ENCODE measurements at places on chromosomes 6 and 20. TPM values are rescaled to one million over a fixed set of nuclear protein-coding genes. Genes with fewer than 3 reads are reported as not detected.

DNA sequence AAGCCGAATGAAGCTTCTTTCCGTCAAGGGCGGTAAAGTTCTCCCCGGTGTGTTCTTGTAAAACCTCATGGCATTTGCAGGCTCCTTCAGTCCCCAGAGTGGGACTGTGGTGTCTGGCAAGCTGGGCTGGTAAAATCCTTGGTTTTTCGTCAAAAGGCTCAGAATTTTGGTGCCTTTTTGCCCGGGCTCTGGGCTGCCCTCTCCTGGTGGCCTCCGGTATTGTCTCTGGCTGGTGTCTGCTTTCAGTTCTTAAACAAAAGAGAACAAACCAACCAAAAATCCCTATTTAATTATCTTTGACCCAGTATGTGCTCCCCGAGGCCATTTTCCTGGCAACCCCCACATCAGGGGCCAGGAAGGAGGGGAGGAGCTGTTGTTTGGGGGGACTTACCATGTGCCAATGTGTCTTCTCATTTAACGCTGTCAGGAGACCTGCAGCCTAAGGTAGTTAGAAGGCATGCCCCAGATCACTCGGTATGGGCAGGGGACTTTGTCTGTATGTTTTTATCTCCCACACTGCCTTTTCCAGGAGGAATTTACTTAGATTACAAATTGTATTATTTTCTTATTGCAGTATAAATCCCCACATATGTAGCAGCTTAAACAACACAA lies 11.1 kb downstream of the CDH4 start:
- no peak for DNase-seq

GRCh38 chr20:59575653-59576052 lies 28.7 kb upstream of the PHACTR3 start:
- DNase-seq = no peak

DNA sequence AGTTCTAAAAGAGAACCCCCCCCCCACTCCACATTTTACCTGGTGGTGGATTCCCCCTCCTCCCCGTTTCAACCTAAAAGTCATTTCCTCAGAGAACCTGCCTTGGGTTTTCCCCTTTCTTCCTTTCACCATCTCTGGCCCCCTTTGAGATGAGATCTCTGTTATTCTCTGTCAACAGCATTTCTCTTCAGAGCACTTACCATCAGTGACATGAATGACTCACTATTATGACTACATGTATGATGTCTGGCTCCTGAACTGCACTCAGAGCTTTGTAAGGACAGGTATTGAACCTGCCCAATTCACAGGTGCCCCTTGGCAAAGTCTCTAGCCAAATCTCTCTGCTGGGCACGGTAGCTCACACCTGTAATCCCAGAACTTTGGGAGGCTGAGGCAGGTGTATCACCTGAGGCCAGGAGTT lies 61.4 kb upstream of the JARID2 start:
- DNase-seq = no peak

DNA sequence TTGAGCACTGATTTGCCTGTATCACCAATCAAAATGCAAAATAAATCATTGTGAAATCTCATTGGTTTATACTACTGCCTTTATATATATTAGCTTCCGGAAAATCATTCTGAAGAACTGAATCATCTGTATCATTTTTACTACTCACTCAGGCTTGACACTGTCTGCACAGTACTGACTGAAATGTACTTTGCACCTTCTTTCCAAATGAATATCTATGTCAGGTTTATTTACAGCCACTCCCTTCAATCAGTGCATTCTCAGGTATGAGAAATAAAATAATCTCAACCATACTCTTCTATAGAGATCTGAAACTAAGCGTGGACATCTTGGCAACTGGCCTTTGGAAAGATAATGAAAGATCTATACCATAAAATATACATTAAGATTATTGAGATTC lies 2.7 kb downstream of the KHDRBS2 start:
- no peak for DNase-seq

DNA sequence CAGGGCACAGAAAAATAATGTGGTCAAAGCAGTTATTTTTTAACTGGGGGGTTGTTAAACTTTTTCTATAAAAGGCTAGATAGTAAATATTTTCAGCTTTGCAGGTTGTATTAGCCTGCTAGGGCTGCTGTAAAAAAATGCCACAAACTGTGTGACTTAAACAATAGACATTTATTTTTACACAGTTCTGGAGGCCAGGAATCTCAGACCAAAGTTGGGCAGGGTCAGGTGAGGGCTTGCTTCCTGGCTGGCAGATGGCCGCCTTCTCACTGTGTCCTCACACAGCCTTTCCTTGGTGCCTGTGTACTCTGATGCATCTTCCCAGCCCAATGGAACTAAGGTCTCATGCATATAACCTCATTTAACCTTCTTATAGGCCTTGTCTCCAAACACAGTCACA lies 294.7 kb downstream of the PTPRT start:
- no peak for DNase-seq

DNA sequence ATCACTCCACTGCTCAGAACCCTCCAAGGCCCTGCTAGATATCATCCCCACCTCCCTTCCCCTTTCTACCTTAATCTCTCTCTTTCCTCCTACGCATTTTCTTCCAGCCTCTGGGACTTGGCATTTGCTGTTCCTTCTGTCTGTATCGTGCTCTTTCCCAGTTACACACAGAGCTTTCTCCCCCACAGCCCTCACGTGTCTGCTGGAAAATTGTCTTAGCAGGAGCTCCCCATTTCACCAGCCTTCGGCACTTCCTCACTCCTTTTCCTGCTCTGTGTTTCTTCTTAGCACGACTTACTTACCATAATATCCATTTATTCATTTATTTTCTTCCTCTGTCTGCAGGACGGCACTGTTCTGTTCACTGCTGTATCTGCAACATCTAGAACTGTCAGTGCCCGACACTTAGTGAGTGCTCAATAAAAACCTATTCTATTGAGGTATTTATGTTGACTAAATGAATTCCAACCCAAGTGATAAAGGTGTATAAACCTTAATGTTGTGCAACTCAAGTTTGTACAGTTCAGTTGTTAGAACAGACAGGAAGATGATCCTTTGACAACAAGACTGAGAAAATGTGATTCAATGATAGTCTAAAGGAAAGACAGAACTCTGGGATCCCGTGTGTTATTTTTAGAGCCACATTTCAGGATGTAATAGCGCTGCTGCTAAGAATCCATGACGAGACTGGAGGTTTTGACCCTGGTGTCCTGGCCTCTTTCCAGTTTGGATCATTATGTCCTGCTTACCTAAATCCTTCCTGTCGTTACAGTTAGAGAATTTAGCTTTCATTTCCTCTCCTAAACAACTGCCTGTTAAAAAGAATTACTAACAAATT lies 170.1 kb upstream of the LAMP5 start:
- DNase-seq = peak; percentile 70

DNA sequence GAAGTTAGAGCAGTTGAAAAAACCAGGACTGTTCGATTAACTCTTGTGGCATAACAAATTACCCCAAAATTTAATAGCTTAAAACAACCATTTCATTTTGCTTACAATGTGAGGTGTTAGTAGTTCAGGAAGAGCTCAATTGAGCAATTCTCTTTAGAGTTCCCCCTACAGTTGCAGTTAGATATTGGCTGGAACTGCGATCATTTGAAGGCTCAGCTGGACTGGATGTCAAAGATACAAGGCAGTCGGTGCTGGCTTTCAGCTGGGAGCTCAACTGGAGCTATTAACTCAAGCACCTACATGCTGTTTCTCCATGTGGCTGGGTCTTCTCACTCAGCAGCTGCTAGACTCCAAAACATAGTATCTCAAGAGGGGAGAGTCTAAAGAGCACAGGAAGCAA lies 96.0 kb upstream of the LOC128125822 start:
- no peak for DNase-seq

GRCh38 chr6:148042536-148042935 lies 300.1 kb upstream of the SASH1 start:
- no peak for DNase-seq

GRCh38 chr6:167714152-167714551 lies 112.6 kb upstream of the AFDN start:
- no peak for DNase-seq

- DNase-seq = no peak
Observed at GRCh38 chr6:116986819-116987218, 109.8 kb downstream of the RFX6 start.

- no peak for DNase-seq
Observed at GRCh38 chr6:159996626-159997497, 28.0 kb downstream of the IGF2R start.

DNA sequence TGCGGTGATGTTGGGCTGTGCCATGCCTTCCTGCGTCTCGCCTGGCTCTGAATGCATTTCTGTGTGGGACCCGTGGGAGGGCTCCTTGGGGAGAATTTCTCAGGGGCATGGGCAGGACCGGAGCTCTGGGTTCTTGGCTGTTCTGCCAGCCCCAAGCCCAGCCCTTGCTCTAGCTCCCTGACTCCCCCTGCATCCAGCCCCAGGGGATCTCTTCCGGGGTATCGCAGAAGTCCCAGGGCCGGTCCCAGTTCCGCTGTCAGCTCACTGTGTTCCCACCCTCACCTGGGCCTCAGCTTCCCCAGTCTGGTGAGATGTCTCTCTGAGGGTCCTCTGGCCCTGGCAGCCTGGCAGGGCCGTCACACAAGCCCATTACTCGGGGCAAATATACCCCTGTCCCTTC lies 20.5 kb downstream of the SPDEF start:
- no peak for DNase-seq

GRCh38 chr6:86856937-86857563 lies 80.3 kb upstream of the HTR1E start:
- no peak for DNase-seq

- peak; percentile 77 for DNase-seq
Observed at GRCh38 chr6:107532706-107533105, 42.8 kb downstream of the SOBP start.

DNA sequence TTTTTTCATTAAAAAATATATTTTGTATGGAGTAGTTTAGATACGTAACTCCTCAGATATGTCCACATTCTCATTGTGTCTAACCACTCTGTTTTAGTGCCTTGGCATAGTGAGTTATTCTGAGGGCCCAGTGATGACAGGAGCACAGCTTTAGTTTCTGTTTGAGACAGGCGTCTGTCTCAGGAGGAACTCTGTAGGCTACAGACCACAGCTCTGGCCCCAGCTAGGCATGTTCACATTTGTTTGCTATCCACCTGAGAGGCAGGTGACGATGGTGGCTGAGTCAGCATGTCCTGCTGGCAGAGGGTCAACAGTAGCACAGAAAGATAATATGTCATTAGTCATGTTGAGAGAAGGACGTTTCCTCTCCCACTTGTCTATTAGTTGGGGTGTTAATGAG lies 16.3 kb downstream of the LRRC1 start:
- DNase-seq = no peak

GRCh38 chr20:2114127-2114959 lies 12.7 kb downstream of the STK35 start:
- DNase-seq = no peak

LAMA4 gene
- 113 TPM for total RNA-seq

BEND6 gene
- 3.0 TPM for total RNA-seq

RALGAPB gene
- total RNA-seq = 37.9 TPM

UST gene
- total RNA-seq = 25.3 TPM

NKX2-2 gene
- total RNA-seq = not detected

SMLR1 gene
- total RNA-seq = not detected

FAM162B gene
- 2.8 TPM for total RNA-seq

CCDC170 gene
- 0.41 TPM for total RNA-seq

CNBD2 gene
- 14.6 TPM for total RNA-seq

TTLL9 gene
- total RNA-seq = not detected

STMND1 gene
- total RNA-seq = not detected
